ENCODE measurements at places on chromosomes 16 and 17.

DNA sequence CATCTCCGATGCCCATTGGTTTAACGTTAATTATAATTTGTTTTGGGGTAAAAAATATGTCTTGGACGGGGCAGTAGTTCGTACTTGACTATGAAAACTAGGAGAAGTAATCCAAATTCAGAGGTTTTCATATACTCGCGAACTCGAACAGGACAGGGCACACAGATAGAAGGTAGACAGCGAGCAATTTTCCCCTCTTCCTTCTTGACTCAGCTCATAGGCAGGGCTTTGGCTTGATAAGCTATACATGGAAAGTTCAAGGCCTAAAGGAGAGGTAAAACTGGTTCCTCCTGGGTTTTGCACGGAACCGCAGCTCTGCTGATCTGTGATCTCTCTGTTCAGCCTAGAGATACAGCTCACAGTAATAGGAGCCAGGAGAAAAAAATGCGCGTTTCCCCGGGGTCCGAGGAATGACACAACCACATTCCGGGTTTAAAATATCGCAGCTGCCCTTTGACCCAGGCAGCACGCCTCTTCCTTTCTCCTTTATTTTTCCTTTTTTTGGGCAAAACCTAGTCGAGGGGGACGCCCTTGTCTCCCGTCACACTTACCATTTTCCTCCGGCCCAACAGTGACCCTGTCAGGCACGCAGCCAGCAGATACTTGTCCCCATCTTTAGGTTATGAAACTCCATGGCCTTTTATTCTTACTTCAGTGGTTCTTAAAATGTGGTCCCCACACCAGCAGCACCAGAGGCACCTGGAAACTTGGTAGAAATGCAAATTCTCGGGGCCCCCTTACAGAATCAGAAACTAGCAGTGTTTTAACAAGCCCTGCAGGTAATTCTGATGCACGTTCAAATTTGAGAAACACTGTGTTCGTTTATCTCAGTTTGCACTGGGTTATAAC lies 1.7 kb upstream of the LASP1 start:
- no peaks in the 10 kb centered on the region for H3K36me3 ChIP-seq
- no peaks in the 10 kb centered on the region for H3K27me3 ChIP-seq
- H3K4me1 ChIP-seq = peaks cover 31% of the 10 kb centered on the region
- peak overlapping the region; percentile 96 for H3K4me3 ChIP-seq
- peak overlapping the region; percentile 96 for H3K27ac ChIP-seq
- DNase-seq = peak; percentile 55

DNA sequence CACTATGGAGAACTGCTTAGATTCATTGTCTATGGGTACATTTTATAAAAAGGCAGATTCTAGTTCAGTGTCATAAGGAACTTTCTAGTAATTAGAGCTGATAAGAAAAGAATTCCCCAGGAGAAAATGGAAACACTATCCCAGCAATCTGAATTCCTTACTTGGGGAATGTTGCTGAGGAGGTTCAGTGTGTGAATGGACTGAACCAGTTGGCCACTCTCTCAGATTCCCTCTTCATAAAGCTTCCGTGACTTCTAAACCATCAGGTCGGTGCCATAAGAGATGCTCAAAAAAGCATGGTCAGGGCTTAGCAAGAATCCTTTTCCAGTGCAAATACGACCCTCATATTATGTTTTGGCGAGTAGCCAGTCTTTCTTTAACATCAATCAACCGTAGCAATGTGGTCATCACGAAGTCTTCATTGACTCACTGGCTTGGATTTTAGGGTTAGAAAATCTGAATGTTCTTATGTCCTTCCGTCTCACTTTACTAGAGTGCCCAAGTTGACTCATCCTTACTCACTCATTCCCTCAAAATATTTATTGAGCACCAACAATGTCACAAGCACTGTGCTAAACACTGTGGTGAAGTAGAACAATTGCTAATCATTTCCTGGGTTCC lies 102.7 kb upstream of the HLF start:
- H3K27me3 ChIP-seq = no peaks in the 10 kb centered on the region
- no peak overlapping the region for H3K27ac ChIP-seq
- no peak overlapping the region for H3K4me3 ChIP-seq
- no peaks in the 10 kb centered on the region for H3K36me3 ChIP-seq
- DNase-seq = no peak

DNA sequence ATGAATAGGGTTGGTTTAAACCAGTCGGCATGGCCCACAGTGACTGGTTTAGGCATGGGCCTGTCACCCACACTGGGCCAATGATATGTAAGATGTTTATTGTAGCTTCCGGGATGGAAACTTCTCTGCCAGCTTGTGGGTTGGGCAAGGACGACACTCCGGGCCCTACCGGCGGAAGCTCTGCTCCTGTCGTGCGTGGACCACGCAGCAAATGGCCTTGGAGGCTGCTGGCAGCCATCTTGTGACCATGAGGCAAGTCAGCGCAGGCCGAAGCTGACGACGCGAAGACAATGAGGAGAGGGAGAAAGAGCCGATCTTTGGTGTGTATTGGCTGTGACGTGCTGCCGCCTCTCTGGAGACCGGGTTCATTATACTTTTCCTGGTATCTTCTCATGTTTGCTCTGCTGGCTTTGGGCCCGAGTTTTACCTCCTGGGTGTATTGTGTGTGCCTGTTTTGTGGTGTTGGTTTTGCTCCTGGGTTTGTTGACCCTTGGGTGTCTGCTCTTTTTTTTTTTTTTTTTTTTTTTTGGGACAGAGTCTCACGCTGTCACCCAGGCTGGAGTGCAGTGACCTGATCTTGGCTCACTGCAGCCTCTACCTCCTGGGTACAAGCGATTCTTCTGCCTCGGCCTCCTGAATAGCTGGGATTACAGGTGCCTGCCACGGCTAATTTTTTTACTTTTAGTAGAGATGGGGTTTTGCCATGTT lies 15.4 kb downstream of the SLC25A10 start:
- peaks cover 55% of the 10 kb centered on the region for H3K27me3 ChIP-seq
- H3K36me3 ChIP-seq = no peaks in the 10 kb centered on the region
- H3K4me3 ChIP-seq = no peak overlapping the region
- no peak for DNase-seq
- peaks cover 2% of the 10 kb centered on the region for H3K4me1 ChIP-seq
- no peak overlapping the region for H3K27ac ChIP-seq

DNA sequence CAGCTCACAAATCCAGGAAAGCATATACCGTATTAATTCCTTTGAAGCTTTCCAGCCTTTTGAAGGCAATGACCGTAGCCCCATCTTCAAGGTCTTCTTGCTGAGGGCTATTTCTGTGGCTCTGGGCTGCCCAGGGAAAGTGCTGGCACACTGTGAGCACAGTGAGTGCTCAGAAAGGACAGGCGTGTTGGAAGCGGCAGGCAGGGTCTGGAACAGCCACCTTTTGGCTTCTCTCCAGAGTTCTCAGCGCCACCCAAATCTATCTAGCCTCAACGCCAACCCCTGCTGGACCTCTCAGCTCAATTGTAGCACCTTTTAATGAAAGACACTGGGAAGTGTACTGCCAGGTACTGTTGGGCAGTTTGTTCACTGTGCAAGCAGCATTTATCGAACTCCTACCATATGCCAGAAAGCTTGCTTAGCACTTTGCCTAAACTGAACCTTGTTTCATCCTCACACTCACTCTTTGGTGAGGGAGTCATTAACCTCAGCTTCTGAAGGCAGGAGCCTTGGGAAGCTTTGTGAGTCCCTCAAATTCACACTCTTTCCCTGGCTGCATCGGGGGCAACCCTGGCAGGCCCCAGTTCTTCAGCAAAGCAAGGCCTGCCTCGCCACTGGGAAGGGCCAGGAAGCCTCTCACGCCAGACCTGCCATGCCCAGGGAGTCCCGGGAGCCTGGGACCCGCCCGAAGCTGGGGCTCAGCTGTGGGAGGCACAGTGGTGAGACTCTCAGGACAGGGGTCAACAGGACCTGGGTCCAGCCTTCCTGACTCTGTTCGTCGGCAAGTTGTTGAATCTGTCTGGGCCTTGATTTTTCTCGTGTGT lies 13.5 kb upstream of the CIBAR2 start:
- no peak for DNase-seq
- no peaks in the 10 kb centered on the region for H3K36me3 ChIP-seq
- no peaks in the 10 kb centered on the region for H3K27me3 ChIP-seq
- no peak overlapping the region for H3K27ac ChIP-seq
- H3K4me1 ChIP-seq = peaks cover 23% of the 10 kb centered on the region
- H3K4me3 ChIP-seq = no peak overlapping the region

GRCh38 chr17:56489980-56490379 lies 103.5 kb upstream of the NOG start:
- H3K4me1 ChIP-seq = no peaks in the 10 kb centered on the region
- no peaks in the 10 kb centered on the region for H3K27me3 ChIP-seq
- no peaks in the 10 kb centered on the region for H3K36me3 ChIP-seq
- no peak overlapping the region for H3K27ac ChIP-seq
- DNase-seq = no peak
- no peak overlapping the region for H3K4me3 ChIP-seq

DNA sequence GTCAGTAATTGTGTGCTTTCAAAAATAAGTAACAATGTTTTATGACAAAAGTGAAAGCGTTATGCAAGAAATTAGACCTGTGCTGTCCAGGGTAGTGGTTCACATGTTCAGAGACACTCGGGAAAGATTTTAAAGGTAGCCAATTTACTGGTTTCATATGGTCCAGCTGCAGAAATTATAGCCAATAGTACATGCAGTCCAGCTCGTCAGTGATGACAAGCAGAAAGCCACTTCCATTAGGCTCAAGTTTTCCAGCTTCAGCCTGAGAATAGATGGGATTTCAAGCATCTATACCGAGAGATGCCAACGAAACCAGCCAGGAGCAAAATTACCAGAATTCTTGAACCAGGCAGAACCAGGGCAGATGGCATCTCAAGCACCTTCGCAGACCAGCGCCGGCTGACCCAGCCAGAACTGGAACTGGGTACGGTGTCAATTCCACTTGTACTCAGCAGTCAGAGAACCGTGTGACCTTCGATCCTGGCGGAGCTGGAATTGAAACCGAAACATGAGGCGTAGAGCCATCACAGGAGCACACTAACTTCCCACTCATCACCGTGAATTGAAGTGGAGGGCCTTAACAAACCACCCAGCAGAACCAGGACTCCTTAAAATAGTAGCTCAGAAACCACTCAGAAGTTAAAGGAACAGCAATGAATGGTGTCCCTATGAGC lies 207.9 kb upstream of the HSBP1 start:
- DNase-seq = no peak
- H3K27ac ChIP-seq = no peak overlapping the region
- no peaks in the 10 kb centered on the region for H3K4me1 ChIP-seq

- no peaks in the 10 kb centered on the region for H3K27me3 ChIP-seq
- peaks cover 3% of the 10 kb centered on the region for H3K4me1 ChIP-seq
- no peak overlapping the region for H3K27ac ChIP-seq
- no peaks in the 10 kb centered on the region for H3K36me3 ChIP-seq
- no peak for DNase-seq
Measured at GRCh38 chr17:83155128-83156121, 76.0 kb downstream of the METRNL start.

DNA sequence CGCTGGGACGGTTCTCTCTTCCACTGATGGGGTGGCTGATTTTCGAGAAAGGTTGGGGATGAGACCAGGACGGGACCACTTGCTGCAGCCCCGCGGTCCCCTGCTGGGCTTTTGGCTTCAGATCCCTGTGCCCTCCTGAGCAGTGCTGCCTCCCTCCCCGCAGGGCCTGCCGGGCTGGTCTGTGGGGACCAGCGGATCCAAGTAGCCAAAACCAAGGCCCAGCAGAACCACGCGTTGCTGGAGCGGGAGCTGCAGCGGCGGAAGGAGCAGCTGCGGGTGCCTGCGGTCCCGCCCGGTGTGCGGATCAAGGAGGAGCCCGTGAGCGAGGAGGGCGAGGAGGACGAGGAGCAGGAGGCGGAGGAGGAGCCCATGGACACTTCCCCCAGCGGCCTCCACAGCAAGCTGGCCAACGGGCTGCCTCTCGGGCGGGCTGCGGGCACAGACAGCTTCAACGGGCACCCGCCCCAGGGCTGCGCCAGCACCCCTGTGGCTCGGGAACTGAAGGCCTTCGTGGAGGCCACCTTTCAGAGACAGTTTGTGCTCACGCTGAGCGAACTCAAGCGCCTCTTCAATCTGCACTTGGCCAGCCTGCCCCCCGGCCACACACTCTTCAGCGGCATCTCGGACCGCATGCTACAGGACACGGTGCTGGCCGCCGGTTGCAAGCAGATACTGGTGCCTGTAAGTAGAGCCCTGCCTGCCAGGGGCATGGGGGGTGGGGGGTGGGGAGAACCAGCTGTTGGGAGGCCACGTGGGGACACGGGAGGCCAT lies 28.6 kb downstream of the POLR3E start:
- H3K27ac ChIP-seq = no peak overlapping the region
- no peaks in the 10 kb centered on the region for H3K4me1 ChIP-seq
- H3K36me3 ChIP-seq = no peaks in the 10 kb centered on the region

DNA sequence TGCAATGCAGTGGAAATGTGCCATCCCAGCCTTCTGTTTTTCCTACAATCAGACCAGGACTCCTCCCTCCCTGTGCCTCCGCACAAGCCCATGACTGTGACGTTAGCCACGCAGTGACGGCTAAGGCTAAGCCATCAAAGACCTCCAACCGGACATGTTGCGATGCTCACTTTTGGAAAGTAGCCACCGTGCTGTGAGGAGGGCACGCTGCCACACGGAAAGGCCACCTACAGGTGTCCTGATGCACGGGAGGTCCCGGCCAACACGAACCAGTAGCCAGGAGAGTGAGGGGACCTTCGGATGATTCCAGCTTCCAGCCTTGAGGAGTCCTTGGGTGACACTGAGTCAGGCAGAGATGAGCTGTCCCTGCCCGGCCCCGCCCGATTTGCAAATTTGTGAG lies 53.9 kb downstream of the FOXL1 start:
- H3K27ac ChIP-seq = no peak overlapping the region
- H3K27me3 ChIP-seq = no peaks in the 10 kb centered on the region

- H3K4me3 ChIP-seq = no peak overlapping the region
- H3K27ac ChIP-seq = no peak overlapping the region
- DNase-seq = no peak
- H3K36me3 ChIP-seq = peaks cover 30% of the 10 kb centered on the region
- H3K27me3 ChIP-seq = no peaks in the 10 kb centered on the region
- peaks cover 74% of the 10 kb centered on the region for H3K4me1 ChIP-seq
Measured at GRCh38 chr17:42403150-42403549, 14.9 kb upstream of the STAT3 start.

DNA sequence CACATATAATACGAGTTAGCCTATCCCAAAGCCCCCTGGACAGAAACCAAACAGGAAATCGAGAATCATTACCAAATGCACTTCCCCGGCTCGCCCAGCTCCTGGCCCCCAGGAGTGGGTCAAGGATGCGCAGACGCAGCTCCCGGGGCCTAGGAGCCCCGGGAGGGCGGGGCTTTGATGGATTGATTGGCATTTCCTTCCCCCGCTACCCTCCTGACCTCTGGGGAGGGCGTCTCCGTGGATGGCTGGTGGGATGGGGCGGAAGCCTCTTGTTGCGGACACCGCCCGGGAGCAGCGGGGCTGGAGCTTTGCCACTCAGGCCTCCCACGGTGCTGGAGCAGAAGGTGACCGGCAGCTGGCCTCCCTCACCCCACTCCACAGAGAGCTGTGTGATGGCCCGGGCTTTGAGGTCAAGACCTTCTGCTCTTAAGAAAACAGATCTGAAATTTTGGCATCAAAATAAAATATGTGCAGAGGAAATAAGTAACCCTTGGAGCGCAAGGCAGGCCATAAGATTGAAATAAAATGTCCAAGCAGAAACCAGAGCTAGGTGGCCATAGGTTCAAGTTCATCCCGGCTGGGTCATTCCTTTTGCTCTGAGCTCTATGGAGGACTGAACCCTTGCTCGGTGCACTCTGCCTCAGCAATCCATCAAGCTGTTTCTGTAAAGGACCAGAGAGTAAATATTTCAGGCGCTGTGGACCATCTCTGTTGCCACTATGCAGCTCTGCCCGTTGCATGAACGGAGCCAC lies 262.3 kb downstream of the SOX9 start:
- H3K4me1 ChIP-seq = no peaks in the 10 kb centered on the region
- no peaks in the 10 kb centered on the region for H3K27me3 ChIP-seq
- DNase-seq = no peak

- H3K4me1 ChIP-seq = no peaks in the 10 kb centered on the region
- H3K27ac ChIP-seq = no peak overlapping the region
- no peak for DNase-seq
- H3K4me3 ChIP-seq = no peak overlapping the region
- H3K27me3 ChIP-seq = peaks cover 20% of the 10 kb centered on the region
Measured at GRCh38 chr16:46757339-46758050, 9.4 kb upstream of the MYLK3 start.

Data from left lung (tissue), 14 donors.